ENCODE measurements at places on chromosomes 12 and 14.

DNA sequence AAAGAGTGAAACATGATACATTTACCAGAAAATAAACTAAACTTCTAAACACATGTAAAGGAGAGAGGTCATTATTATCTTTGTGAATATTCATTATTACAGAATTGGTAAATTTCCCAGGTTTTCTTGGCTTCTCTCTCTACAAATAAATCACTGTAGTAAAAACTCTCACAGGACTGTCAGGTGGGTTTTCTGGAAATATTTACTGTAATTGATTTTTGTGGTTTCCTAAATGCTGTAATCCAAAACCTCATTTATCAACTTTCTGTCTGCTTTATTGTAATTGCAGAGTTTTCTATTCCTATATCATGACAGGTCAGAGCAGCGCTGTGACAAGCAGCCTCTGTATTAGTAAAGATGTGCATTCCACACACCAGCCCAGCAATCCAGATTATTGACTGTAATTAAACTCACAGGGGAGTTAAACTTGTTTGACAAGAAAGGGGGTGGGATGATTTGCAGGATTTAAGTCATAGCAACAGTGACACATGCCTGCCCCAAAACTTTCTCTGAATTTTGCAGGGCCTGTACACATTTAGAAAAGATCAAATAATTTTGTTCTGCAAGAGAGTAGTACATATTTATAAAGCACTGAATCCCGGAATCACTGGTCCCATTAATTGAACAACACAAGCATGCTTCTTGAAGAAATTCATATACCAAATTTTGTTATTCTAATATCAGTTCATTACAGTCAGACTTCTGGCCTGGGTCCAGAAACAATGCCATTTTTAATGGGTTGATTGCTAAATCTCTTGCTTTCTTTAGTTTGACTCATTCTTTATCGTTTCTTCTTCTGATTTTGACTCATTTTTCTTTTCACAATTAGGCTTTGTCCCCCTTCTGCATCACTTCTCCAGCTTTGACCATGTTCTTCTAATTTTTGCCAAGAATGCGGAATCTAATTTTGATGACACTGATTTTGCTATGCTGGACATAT lies 42.2 kb downstream of the PTPRO start:
- DNase-seq: no peak

- no peak for DNase-seq
Measured at GRCh38 chr14:91332986-91333649, 84.5 kb downstream of the CCDC88C start.

DNA sequence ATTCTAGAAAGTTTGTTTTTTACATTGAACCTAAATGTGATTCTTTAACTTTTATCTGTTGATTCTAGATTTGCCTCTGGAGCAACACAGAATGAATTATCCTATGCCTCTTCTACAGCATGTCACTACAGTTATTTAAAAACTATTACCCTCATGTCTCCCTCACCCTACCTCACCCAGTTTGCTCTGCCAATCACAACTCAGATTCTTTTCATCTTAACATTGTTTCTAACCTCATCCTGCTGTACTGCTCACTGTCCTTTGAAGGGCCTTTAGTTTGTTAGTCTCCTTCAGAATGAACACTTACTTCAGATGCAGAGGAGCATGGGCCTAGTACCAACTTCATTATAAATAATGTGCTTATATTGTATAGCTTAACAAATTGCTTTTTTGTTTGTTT lies 21.5 kb downstream of the YLPM1 start:
- no peak for DNase-seq

DNA sequence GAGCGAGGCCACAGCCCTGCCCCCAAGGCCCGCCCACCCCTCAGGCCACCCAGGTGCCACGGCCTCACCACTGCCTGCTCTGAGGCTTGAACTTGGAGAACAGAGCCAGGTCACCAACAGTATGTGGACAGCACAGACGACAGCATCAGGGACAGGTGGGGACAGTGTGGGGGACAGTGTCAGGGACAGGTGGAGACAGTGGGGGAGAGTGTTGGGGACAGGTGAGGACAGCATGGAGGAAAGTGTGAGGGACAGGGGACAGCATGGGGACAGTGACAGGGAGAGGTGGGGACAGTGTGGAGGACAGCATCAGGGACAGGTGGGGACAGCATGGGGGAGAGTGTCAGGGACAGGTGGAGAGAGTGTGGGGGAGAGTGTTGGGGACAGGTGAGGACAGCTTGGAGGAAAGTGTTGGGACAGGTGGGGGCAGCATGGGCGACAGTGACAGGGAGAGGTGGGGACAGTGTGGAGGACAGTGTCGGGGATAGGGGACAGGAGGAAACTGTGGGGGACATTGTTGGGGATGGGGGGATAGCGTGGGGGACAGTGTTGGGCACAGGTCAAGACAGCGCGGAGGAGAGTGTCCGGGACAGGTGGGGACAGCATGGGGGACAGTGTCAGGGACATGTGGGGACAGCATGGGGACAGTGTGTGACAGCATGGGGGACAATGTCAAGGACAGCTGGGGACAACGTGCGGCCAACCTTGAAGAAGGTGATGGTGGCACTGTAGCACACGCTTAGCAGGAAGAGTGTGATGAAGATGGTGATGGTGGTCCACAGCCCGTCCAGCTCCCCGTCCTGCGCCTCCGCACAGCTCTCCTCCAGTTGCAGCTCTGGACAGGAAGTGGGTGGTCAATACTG lies 114.9 kb downstream of the TMEM121 start:
- DNase-seq: no peak

DNA sequence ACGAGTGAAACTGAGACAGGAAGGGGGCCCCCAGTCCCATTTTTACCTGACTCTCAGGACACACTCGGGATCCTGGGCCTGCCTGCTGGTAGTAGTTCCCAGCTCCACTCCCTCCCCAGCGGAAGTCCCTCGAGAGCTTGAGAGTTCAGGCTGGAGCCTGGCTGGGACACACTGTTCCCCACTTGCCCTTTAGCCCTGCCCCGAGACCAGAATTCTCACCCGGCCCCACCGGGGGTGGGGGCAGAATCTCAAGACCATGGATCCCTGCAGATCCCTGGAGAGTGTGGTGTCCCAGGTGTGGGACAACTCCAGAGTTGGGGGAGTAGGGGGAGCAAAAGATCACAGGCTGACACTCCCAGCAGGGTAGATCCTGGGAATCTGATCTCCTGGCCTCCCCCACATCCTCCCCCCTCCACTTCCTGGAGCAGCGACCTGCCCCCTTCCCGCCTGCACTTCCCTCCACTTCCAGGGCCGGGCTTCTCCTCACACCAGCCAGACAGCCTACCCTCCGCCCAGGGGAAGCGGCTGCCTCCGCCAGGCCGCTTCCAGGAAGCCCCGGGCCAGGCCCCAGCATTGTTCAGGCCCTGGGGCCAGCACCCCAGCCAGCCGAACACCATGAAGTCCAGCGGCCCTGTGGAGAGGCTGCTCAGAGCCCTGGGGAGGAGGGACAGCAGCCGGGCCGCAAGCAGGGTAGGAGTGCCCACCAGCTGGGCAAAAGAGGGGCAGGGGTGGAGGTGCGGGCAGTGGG lies at the start of gene TNS2:
TNS2 (plus strand) TSS at position 495 of the 748 bp plus-strand sequence; CDS start at position 616, 121 bp downstream.
- peak; percentile 37 for DNase-seq

- DNase-seq: peak; percentile 90
Measured at GRCh38 chr12:52949413-52950331, 754 bp downstream of the KRT18 start.

DNA sequence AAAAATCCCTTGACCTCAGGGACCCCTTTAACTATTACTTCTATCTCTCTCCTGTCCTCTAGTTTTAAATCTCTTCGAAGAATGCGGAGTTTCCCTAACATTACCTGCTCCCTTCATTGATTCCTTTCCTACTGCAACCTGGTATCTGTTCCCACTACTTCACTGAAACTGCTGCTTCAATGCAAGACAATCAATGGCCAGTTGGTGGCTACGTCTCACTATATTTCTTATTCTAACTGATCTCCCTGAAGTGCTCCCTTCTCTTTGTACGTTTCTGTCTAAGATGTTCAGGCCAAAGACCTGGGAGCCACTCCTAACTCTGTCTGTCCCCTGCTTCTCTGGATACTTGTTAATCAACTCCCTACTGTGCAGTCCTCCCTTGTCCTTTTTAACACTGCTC lies 10.3 kb upstream of the KCNA1 start:
- DNase-seq: no peak

Measured in KBM-7 (cell line).